ENCODE measurements at places on chromosomes 5 and 9. TPM values are rescaled to one million over a fixed set of nuclear protein-coding genes. Genes with fewer than 3 reads are reported as not detected.

P4HA2 gene
- total RNA-seq: 42.8 TPM

BARHL1 gene
- total RNA-seq: not detected

LHX2 gene
- total RNA-seq: not detected

ADAMTS12 gene
- 0.19 TPM for total RNA-seq

HAVCR1 gene
- not detected for total RNA-seq

ZBED3 gene
- 7.8 TPM for total RNA-seq

SPATA31A3 gene
- not detected for total RNA-seq

CXXC5 gene
- 6.5 TPM for total RNA-seq

EIF4EBP3 gene
- total RNA-seq: 0.38 TPM

DND1 gene
- total RNA-seq: not detected

EMB gene
- total RNA-seq: 0.10 TPM

ROPN1L gene
- 0.96 TPM for total RNA-seq

AJM1 gene
- total RNA-seq: 0.65 TPM

SLC36A3 gene
- not detected for total RNA-seq

RASGRF2 gene
- 18.7 TPM for total RNA-seq

MCTP1 gene
- 171 TPM for total RNA-seq

CARD6 gene
- total RNA-seq: 45.8 TPM

SPINK13 gene
- not detected for total RNA-seq

Data from vein endothelial cell (primary cell).